ENCODE measurements at places on chromosomes 16 and 17.

DNA sequence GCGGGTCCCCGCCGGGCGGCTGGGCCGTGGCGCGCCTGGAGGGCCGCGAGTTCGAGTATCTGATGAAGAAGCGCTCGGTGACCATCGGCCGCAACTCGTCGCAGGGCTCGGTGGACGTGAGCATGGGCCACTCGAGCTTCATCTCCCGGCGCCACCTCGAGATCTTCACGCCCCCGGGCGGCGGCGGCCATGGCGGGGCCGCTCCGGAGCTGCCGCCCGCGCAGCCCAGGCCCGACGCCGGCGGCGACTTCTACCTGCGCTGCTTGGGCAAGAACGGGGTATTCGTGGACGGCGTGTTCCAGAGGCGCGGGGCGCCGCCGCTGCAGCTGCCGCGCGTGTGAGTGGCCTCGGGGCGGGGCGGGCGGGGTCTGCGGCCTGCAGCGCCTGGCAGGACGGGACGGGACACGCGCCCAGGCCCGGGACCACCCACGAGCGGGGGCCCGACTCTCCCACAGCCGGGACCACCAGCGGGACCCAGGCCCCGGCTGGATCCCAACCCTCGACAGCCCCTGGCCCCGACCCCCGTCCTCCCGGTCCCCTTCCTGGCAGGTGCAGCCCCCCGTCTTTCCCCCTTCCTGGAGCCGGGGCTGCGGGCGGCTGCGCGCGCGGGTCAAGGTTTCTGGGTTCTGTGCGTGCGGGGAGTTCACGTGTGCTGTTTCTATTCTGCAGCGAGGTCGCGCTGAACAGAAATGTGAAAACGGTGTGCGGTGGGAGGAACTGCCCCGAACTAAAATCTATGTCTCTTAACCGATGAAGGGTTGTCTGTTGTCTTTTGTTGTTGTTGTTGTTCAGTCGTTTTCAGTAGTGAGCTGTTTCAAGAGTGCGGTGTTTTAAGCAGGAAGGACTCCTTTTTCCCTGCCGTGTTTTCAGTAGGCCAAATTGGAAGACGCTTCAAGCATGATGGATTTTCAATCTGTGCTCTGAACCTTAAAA, 705 bp downstream of the FOXK2 start:
- DNase-seq: peak; percentile 73

GRCh38 chr17:27415120-27415795, 41.0 kb upstream of the KSR1 start:
- no peak for DNase-seq

DNA sequence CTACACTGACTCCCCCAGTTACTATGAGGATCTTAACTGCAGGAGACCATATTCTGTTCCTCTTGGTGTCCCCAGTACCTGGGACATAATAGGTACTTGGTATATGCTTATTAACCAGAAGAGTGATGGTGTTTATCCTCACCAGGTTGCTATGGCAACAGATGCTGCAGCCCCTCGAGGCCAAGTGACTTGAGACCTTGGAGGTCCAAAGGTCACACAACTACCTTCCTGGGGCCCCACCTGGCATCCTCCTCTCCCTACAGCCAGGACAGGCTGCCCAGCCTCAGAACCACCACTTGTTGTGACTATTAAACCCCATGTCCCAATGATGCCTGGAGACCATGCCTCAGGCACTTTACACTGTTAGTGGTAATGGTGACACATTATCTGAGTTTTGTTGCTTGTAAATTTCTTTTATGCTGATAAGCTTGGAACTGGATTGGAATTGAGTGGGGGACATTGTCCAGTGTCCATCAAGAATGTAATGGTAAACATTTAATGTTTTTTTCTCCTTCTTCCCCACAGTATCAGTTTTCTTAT, 189.4 kb downstream of the CCDC182 start:
- DNase-seq: no peak

- DNase-seq: no peak
These were observed 96.1 kb upstream of the XYLT1 start for GRCh38 chr16:17566656-17567450.

- no peak for DNase-seq
These were observed 24.0 kb upstream of the C16orf78 start for GRCh38 chr16:49349446-49350168.

- no peak for DNase-seq
These were observed 91.4 kb upstream of the CACNG5 start for GRCh38 chr17:66743511-66743910.

- no peak for DNase-seq
These were observed 68.7 kb downstream of the ARSG start for GRCh38 chr17:68359791-68360535.

- no peak for DNase-seq
These were observed 133.7 kb upstream of the SEC14L1 start for GRCh38 chr17:77006971-77007649.

- DNase-seq: no peak
These were observed 7.3 kb downstream of the APOH start for GRCh38 chr17:66221755-66222530.

DNA sequence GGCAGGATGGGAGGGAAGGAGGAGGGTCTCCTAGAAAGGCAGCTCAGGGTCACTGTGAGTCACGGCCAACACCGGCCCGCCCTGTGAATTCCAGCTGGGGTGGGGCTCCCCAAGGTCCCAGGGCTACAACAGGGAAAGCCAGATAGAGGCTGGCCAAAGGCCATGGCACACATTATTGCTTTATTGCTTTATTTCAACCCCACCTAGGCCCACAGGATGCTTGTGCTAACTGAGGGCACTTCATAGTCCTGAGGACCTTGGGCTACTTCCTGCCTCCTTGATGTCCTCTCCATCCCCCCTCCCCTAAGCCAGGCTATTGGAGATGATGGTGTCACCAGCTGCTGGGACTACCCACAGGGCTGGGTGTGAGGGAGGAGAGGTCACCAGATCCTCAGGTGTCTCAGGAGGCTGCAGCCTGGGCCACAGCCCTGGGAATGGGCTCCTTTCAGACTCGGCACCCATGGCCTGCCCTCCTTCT, 26.1 kb downstream of the LRRC75A start:
- peak; percentile 37 for DNase-seq

DNA sequence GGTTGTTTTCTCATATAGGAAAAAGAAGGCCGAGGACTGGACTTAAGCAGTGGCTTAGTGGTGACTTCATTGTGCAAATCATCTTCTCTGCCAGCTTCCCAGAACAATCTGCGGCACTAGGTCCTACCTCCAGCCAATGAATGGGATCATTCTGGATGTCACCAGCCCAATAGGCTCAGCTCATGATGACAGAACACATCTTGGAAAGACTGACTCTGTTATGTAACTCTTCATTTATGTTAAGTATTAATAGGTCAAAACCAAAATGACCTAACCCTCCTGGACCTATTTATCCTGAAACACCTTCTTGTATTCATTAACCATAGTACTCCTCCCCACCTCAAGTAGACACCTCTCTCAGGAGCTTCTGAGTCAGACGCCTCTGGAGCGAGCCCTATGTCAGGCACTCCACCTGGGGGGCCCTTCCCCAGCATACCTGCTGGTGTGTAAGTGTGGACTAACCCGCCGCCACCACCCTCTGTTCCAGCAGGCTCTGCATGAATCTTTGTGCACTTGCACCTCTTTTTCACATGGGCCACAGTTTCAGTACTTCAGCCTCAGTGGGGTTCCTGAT, 7.2 kb downstream of the ARL2BP start:
- DNase-seq: no peak

DNA sequence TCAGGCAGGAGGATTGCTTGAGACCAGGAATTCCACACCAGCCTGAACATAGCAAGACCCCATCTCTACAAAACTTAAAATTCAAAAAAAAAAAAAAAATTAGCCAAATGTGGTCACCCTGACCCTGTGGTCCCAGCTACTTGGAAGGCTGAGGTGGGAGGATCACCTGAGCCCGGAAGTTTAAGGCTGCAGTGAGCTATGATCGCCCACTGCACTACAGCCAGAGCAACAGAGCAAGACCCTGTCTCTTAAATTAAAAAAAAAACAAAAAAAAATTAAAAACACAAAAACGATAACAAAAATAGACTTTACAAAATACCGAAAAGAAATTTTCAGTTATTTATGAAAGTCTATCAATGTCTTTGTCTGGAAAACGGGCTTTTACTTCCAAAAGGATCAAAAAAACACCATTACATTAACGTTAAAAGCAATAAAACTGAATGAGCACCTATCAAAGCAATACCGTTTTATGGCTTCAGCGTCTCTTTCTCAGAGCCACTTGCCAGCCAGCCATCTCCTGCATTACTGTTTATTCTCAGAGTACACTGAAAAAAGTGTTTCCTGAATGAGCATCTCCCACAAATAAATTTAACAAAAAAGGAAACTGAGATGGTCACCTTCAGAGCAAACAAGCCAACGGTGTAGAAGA, 6.1 kb downstream of the USP7 start:
- DNase-seq: no peak

DNA sequence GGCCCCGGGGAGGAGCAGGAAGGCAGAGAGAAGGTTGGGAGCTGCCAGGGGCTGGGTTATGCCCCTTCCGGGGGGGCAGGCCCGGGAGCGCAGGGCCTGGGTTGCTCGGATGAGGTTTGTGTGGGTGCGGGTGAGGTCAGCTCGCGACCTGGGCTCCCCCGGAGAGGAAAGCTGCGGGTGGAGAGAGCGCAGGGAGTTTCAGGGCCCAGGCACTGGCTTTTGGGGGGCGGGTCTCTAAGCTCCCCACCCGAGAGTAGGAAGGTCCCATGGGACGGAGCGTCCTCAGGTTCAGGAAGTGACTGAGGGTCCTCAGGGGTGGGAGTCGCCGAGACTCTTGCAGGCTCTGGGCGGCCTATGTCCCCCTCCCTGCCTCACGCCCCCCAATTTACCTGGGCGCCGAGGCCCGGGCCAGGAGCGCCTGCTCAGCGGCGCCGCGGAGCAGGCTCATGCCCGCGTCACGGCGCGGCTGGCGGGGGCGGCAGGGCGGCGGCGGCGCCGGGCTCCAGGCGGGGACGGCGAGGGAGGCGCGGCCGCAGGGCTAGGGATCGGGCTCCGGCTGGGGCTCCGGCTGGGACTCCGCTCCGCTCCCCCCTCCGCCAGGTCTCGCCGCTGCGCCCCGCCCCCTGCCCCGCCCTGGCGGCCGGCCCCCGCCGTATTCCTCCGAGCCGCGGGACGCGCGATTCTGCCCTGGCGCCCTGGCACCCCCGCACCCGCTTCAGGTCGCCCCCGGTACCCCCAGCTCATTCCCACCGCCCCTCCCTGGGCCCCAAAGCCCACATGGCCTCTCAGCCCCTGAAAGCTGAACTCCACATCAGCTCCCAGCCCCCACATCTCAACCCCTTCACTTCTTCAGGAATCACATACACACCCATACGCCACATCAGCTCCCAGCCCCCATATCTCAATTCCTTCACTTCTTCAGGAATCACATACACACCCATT, at the start of gene DOK4:
Gene DOK4, minus strand, starts transcription at position 578 of the 942 bp plus-strand sequence. CDS start 6,986 bp downstream, outside the sequence.
- peak; percentile 59 for DNase-seq

DNA sequence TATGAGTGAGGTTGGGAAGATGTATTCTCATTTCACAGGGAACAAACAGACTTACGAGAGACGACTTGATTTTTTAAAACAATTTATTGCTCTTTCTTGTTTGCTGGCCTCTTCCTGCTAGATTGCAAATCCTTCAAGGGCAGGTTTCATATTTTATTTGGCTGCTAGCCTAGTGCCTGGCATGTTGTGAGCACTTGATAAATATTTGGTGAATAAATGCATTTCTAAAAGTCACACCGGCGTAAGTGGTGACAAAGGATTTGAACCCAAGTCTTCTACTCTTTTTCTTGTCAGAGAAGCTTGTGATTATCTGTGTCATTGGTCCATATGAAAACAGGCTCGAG, 1.4 kb downstream of the WWP2 start:
- no peak for DNase-seq

DNA sequence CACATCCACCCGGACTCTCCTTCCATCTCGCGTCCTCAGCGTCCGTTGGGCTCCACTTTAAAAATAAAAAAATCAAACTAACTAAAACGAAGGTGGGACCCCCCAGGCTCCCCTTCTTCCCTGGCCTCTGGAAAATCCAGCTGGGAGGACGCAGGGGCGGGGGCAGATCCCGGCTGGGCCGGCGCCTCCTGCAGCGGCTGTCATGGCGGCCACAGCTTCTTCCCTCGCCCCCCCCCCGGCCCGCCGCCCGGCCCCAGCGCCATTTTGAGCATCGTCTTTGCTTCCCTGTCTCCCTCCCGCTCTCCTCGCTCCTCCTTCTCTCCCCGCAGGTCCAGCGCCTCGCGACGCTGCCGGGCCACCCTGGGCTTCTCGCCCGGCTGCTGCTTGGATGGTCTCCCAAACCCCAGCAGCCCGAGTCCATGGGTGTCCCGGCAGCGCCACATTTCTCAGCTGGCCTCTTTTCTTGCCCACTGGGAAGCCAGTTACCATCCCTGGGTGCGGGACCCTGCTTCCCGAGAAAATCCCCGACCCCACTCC, 3.3 kb downstream of the HOXB2 start:
- no peak for DNase-seq

- DNase-seq: no peak
These were observed 15.9 kb downstream of the PLD6 start for GRCh38 chr17:17190188-17190587.

DNA sequence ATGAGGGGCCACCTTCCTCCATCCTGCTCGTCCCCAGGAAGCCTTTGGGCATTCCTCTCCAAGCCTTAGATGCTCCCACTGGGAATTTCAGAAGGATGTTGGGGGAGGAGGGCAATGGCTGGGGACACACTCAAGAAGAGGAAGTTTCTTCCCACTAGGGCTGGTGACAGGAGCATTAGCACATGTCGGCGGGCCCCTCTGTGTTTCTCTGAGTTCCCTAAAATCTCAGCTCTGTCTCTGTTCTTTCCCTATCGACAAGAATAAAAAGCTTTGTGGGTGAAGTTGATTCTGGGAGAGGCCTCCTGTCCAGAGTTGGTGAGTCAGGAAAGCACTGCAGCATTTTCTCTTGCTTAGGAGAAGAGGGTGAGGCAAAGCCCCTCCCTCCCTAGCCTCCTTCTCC, 19.7 kb upstream of the C17orf107 start:
- no peak for DNase-seq

All from NCI-H510A treated with DMSO at 0.1 percent for 48 hours (cell line).